ENCODE measurements at places on chromosomes 2 and 18.
A peak's percentile ranks its signal among the peaks of the same experiment; 100 is the strongest.

DNA sequence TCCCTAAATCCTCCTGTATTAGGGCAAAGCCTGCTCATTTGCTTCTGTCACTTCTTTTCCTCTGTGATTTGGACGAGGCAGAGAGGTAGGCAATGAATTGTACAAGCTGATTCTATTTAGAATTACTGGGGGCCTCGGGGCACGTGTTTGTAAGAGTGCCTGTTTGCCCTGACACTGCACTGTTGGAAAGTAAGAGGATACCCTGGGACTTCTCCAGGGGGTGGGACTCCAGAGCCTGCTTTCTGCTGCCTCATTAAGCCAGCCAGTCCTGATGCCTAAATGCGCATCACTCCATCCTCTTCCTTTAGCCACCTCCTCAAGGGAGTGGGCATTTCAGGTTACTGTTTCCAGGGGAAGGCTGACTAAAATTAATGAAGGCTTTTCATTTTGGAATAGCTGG is 134.3 kb downstream of the TDRD15 start:
- DNase-seq: no peak

DNA sequence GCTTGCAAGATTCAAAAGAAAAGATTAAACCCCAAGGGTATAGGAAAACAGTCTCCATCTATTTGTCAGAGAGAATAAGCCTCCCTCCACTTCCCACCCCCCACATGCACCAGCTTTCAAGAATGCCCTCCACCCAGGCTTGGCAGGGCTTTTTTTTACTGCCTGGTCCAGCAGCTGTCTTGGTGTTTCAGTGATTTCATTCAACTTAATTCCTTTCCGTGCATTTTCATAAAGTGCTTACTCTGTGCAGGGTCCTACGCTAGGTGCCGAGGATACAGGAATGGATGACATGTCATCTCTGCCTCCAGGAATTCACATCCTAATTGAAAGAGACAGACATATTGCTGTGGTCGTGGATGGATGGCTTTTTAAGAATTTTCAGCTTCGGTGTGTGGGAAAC is 117.9 kb downstream of the LRATD1 start:
- DNase-seq: no peak

GRCh38 chr2:124874676-124875075 is 849.6 kb downstream of the CNTNAP5 start:
- no peak for DNase-seq

- no peak for DNase-seq
These were observed 26.2 kb downstream of the PTPRM start for GRCh38 chr18:7593218-7593819.

DNA sequence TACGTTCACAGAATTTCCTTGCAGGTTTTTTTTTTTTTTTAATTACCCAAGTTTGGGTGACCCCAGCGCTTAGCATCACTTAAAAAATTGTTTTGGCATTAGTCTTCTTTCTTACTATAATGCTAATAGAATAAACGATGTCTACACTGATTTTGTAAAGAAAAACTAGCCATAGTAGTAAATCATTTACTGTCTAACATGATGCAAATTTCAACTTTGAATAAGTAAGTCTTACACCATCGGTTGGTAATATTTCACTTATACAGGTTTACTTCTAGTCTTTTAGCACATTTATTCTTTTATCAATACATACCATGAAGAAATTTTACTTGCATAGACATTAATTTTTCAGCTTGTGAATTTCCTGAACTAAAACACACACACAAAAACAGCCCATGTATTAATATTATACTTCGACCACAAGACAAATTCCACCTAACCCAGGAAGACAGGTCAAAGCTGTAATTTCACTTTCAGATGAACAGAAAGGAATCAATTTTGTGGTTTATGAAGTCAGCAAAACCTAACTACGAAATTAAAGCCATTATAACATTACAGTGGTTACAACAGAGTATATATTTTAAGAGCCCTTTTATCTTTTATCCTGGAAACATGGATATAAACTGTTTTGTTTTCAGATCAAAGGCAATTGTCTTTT is 1.9 kb downstream of the YES1 start:
- no peak for DNase-seq

GRCh38 chr2:110731064-110731463 is 1.3 kb upstream of the ACOXL start:
- DNase-seq: no peak

GRCh38 chr2:226515344-226516055 is 284.1 kb downstream of the IRS1 start:
- no peak for DNase-seq

DNA sequence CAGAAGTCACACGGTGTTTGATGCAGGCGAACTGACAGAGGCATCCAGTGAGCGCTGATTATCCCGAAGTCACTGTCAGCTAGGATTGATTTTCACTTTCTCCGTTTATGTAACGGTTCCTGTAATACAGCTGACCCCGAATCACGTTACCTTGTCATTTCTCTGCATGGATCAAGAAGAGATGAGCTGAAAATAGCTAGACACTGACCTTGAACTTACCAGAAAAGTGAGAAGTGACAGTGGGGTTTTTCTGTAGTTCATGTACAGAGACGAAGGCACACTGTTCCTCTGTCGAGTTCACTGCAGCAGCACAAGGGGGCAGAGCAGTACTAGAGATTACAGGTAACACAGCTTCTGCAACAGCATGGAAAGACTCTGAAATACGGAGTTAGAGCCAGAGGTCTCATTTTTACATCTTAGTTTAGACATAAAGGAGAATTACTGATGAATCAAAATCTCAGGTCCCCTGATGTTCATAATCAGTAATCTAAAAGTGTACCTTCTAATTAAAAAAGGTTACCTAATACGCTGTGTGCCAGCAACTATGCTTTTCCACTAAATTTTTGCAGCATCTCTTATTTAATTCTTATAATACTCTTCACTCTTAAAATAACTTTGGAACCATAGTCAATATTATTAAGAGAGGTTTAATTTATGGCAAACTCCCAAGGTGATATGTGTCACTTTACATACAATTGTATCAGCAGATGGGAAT is 33.1 kb downstream of the ARHGAP15 start:
- no peak for DNase-seq

GRCh38 chr18:59620381-59620780 is 76.8 kb downstream of the CCBE1 start:
- DNase-seq: no peak

DNA sequence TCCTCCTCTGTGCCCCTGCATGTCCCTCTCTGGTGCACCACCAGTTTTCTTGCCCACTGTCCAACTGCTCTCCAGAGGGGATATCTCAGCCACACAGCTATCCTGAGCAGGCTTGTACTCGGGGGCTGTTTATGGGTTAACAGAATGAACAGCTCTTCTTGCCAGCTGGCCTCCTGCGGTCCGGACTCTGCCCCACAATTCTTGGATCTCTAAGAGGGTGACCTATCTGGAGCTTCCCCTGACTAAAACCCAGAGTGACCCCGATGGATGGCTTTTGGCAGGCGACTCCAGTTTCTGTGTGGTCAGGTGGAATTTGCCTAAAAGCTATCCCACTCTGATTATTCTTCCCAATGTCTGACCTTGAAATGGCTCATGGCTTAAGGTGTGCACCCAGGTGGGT is 9.1 kb downstream of the SOWAHC start:
- no peak for DNase-seq

GRCh38 chr2:169815849-169816248 is 8.9 kb downstream of the METTL5 start:
- no peak for DNase-seq

- DNase-seq: no peak
These were observed 2.3 kb downstream of the MYO1B start for GRCh38 chr2:191247381-191248057.

- peak; percentile 63 for DNase-seq
These were observed at the start of gene STAT4 for GRCh38 chr2:191150600-191151330. STAT4 (minus strand) TSS chr2:191150994; CDS start chr2:191148203, 2,791 bp downstream.

- DNase-seq: no peak
These were observed 263.4 kb upstream of the MEIS1 start for GRCh38 chr2:66171530-66171929.

GRCh38 chr2:191038241-191038725 is 24.3 kb upstream of the STAT1 start:
- no peak for DNase-seq

DNA sequence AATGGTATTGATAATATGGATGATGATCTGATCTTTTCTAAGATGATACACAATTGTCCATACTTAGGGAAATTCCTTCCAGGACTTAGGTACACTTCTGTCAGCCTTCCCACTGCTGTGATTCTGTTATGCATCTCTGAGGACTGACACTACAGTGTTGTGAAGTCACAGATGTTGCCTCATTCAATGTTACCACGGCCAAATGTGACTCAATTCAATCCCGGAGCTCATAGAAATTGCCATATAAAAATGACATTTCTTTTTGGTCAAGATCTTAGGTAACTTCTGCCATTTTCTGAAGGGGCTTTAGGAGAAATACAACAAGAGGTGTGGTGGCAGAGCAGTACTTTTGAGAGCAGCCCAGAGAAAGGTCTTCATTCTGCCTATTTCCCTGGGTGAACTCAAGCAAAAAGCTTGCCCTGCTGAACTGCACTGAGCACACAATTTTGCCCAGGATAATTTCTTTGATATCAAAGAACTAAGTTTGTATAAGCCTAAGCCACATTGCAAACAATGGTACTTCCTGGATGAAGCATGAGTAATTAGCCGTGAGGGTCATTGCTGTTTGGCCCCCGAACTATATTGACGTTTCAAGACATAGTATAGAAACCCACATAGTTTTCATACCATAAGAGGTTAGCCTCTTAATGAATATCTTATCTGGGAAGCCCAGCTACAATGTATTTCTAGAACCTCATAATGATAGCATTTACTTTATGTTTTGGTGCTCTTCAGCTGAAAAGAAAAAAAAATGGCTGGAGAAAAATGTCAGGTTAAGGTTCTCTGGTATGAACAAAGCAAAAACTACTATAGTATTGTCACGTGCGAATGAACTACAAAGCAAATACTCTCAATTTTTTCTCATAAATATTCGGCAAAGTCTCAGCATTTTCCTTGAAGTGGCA is 437.4 kb downstream of the MEIS1 start:
- DNase-seq: no peak

DNA sequence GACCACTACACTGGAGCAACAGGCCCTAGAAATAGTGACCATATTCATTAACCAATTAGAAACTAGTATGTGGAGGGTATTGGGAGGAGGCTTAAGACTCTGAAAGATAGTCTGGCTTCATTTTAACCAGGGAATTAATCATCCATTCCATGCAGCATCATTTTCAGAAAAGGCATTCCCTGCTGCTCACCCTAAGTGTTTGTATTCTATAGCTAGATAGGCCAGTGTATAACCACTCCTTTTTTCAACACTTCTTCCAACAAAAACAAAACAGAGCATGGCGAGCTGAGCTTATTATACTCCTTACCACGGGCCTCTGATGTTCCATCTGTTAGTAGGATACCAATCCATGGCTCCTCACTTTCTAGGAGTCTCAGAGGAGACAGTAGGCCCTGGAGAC is 112.0 kb upstream of the PKDCC start:
- no peak for DNase-seq

DNA sequence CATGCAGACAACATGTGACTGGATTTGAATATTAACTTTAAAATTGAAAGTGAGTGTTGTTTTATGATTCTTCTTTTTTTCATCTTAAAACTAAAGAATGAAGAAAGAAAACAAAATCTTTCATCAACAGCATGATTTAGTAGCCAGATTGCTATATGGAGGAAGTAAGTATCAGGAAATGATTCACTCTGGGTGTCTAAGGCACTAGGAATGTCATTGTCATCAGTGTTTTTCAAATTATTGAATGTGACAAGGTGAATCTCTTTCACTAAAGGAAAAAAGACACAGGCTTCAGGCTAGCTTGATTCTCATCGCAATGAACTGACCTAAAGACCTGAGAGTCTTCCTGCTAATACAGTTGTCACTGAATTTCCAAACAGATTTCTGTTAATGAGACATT is 430.1 kb downstream of the FBXO15 start:
- no peak for DNase-seq

- DNase-seq: no peak
These were observed 318.8 kb downstream of the ZEB2 start for GRCh38 chr2:144201126-144201525.

GRCh38 chr2:62293490-62294271 is 97.8 kb downstream of the B3GNT2 start:
- DNase-seq: no peak

DNA sequence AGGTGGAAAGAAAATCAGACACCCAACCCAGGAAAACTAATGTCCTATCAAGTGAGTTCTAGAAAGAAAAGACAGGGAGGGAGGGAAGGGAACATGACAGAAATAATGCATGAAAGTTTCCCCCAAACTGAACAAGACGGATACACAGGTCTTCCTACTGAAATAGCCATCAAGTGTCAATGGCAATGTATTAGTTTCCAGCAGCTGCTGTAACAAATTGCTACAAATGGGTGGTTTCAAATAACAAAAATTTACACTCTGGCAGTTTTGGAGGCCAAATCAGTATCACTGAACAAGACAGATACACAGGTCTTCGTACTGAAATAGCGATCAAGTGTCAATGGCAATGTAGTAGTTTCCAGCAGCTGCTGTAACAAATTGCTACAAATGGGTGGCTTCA is 70.6 kb downstream of the LDAH start:
- no peak for DNase-seq

GRCh38 chr2:215619989-215620388 is 184.1 kb upstream of the FN1 start:
- DNase-seq: no peak

GRCh38 chr2:55585451-55586080 is 31.9 kb downstream of the PPP4R3B start:
- no peak for DNase-seq

GRCh38 chr18:45241982-45242565 is 373.2 kb upstream of the SLC14A2 start:
- no peak for DNase-seq

GRCh38 chr2:107717661-107718060 is 109.0 kb upstream of the RGPD4 start:
- no peak for DNase-seq

DNA sequence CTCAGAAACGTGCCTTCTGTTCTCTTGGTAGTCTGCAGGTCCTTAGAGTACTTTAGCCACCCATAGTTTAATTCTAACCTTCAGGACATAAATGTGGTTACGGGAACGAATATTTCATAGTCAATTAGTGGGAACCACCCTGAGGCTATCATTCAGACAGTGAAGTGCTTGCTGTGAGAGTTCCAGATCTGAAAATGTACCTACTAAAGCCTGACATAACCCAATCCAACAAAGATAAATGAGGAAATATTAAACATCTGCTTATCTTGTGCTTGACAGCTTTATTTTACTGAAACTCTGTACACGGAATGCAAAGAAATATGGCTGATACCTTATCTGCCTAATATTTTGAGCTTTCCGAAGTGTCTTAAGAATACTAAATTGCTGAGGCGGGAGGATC is 43.0 kb downstream of the RAB27B start:
- DNase-seq: no peak

DNA sequence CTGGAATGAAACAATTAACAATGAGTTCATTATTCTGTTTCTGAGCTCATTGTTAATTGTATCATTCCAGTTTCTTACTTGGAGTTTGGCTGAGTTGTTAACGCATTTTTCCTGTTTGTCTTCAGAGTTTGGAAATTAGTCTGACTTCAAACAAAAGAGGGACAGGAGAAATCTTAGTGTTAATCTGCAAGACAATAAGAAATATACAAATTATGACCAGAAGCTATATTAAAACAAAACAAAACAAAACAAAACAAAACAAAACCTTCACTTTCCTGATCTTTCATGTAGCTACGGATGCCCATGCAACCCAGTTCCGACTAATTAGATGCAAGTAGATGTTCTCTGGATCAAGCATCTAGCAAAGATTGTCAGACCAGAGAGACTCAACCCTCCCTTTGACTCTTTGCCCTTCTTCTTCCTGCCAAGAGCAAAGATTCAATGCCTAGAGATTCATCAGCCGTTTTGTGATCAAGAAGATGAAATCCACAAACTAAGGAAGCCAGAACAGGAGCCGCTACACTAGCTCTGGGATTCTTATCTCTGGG is 686.2 kb upstream of the FSHR start:
- no peak for DNase-seq
